ENCODE measurements at places on chromosomes 6 and 20. TPM values are rescaled to one million over a fixed set of nuclear protein-coding genes. Genes with fewer than 3 reads are reported as not detected.
A peak's percentile ranks its signal among the peaks of the same experiment; 100 is the strongest.

The PROKR2 gene
- total RNA-seq, result 0.86 TPM

- H3K4me3 ChIP-seq, result no peak overlapping the region
- no peak for DNase-seq
- H3K27me3 ChIP-seq, result peaks cover 2% of the 10 kb centered on the region
- H3K36me3 ChIP-seq, result peaks cover 11% of the 10 kb centered on the region
Observed at GRCh38 chr6:132445201-132445951, 44.1 kb upstream of the MOXD1 start.

- peaks cover 9% of the 10 kb centered on the region for H3K4me1 ChIP-seq
- DNase-seq, result no peak
- no peak overlapping the region for H3K4me3 ChIP-seq
- H3K27ac ChIP-seq, result no peak overlapping the region
- H3K27me3 ChIP-seq, result no peaks in the 10 kb centered on the region
- H3K36me3 ChIP-seq, result no peaks in the 10 kb centered on the region
Observed at GRCh38 chr6:6516666-6517458, 71.7 kb upstream of the LY86 start.

The TRIM26 gene
- total RNA-seq, result 58.5 TPM

DNA sequence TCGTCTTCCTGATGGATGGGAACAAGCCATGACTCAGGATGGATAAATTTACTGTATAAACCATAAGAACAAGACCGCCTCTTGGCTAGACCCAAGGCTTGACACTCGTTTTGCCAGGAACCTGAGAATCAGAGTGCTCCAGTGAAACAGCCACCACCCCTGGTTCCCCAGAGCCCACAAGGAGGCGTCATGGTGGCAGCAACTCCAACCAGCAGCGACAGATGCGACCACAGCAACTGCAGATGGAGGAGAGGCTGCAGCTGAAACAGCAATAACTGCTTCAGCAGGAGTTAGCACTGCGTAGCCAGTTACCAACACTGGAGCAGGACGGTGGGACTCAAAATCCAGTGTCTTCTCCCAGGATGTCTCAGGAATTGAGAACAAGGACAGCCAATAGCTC is 100.9 kb upstream of the SAMD5 start:
- peaks cover 2% of the 10 kb centered on the region for H3K27me3 ChIP-seq
- no peak overlapping the region for H3K4me3 ChIP-seq
- H3K4me1 ChIP-seq, result no peaks in the 10 kb centered on the region
- no peak overlapping the region for H3K27ac ChIP-seq

The WFDC2 gene
- total RNA-seq, result 4.8 TPM

- DNase-seq, result no peak
- H3K4me1 ChIP-seq, result peaks cover 14% of the 10 kb centered on the region
- H3K27ac ChIP-seq, result no peak overlapping the region
- H3K4me3 ChIP-seq, result no peak overlapping the region
- no peaks in the 10 kb centered on the region for H3K27me3 ChIP-seq
Observed at GRCh38 chr6:107822176-107823046, 1.7 kb downstream of the SCML4 start.

GRCh38 chr6:30705620-30706019 is 11.5 kb downstream of the MDC1 start:
- H3K4me1 ChIP-seq, result no peaks in the 10 kb centered on the region
- no peak for DNase-seq
- H3K4me3 ChIP-seq, result no peak overlapping the region
- no peak overlapping the region for H3K27ac ChIP-seq

The TBX18 gene
- 5.1 TPM for total RNA-seq

DNA sequence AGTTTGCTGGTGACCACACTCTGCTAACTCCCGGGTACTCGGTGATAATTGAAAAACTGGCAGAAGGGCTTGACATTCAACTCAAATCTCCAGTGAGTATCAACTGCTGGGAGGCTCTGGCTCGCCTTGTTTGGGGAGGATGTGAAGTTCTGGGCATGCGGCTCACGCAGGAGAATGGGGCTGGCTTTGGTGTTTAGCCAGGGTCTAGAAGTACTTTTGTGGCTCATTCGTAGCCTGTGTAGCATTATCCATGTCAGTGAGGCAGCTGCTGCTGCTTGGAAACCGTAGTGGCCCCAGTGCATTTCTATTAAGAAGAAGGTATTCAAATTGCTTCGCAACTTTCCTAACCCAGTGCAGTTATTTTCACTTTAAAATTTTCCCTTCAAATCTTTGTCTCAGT is 52.2 kb downstream of the KDM1B start:
- H3K4me1 ChIP-seq, result peaks cover 8% of the 10 kb centered on the region
- H3K36me3 ChIP-seq, result no peaks in the 10 kb centered on the region
- no peak for DNase-seq
- H3K4me3 ChIP-seq, result no peak overlapping the region

The AGER gene
- total RNA-seq, result 13.2 TPM

DNA sequence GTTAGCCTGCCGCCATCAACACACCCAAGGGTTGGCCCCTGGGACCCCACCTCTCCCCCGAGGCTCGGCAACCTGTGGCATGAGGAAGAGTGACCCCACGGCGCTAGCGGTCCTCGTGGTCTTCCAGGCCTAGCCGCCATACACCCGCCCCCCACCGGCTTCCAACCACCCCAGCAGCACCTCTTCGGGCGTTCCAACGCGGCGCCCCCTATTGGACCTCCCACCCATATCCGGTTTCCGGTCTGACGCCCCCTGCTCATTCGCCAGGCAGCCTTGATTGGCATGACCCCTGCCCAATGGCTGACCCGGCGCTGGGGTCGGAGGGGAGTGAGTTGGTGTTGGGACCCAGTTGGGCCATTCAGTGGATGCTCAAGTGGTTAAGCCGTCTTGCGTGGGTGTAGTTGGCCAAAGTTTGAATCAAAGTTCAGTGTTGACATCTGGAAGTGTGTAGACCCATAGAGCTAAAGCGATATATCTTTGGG is at the start of gene GNAS-AS1:
Gene GNAS-AS1, minus strand, starts transcription at position 210 of the 482 bp plus-strand sequence.
- peaks cover 19% of the 10 kb centered on the region for H3K4me1 ChIP-seq
- peak within 1 kb of the TSS; percentile 85 for H3K4me3 ChIP-seq
- DNase-seq, result peak; percentile 97
- H3K27me3 ChIP-seq, result peaks cover 11% of the 10 kb centered on the region
- H3K27ac ChIP-seq, result peak within 1 kb of the TSS; percentile 94
- no peaks in the 10 kb centered on the region for H3K36me3 ChIP-seq

DNA sequence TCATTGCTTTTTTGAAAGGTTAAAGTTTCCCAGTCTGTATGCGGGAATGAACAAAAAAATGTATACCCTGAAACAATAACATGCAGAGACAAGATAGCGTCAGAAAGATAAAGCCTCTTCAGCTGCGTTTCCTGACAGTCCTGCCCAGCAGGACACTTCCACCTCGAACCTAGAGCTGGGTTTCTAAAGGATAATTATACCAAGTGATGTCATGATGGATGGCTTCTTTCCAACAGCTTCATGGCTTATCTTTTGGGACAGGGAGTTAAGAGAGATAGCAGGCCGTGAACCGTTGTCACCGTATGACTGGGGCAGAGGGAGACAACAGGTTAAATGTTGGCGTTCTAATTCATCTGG is 267.6 kb upstream of the SGK1 start:
- no peak overlapping the region for H3K4me3 ChIP-seq
- H3K36me3 ChIP-seq, result no peaks in the 10 kb centered on the region

The EYS gene
- 13.2 TPM for total RNA-seq

- H3K4me3 ChIP-seq, result no peak overlapping the region
- H3K36me3 ChIP-seq, result no peaks in the 10 kb centered on the region
Observed at GRCh38 chr20:62699741-62700140, 8.9 kb upstream of the NTSR1 start.

The GPX5 gene
- total RNA-seq, result not detected

The CCDC28A gene
- total RNA-seq, result 10.1 TPM

DNA sequence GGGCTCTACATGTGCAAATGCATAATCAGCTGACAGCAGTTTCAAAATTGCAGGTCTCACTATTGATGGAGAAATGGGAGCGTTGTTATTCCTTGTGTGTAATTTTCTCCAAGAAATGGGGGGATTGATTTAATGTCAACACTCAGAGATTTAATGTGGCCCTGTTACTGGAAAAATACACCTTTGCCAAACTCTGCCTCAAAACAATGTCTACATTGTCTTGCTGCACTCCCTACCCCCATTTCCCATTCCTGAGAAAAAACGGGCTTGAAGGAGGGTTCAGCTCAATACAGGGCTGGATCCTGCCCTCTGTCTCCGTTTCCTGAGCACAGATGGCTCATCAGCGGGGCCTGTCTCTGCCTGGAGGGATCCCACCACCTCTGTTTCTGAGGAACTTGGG is 18.4 kb downstream of the EDN3 start:
- DNase-seq, result peak; percentile 36
- H3K4me1 ChIP-seq, result peaks cover 40% of the 10 kb centered on the region
- H3K4me3 ChIP-seq, result peak overlapping the region; percentile 25
- H3K27me3 ChIP-seq, result peaks cover 6% of the 10 kb centered on the region
- no peaks in the 10 kb centered on the region for H3K36me3 ChIP-seq
- H3K27ac ChIP-seq, result peak overlapping the region; percentile 75

DNA sequence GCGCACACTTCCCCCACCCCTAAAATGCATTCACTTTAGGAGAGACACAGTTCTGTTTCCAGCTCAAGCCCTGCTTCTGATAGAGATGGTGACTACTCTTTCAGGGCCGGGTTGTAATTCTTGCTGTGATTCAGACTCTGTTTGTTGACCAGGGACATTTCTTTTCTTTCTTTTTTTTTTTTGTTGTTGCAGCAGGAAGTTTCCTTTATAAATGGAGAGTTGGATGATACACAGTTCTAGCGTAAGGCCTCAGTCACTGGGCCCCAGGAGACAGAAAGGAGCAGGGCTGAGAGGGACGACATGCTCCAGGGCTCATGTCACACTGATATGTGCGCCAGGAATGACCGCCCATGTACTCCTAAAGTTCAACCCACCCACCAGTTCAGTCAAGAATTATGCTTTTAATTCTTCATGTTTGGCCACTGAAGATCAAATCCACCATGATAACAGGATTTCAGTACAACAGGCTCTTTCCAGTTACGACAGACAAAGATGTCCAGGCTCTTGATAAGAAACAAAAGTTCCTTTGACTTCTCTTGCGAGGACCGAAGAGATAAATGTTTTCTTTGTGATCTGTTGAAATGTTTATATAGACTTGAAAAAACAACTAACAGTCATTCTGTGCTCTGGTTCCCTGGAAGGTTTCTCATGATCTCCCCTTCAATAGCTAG is 142.5 kb downstream of the CD164 start:
- H3K27ac ChIP-seq, result no peak overlapping the region
- H3K4me1 ChIP-seq, result peaks cover 6% of the 10 kb centered on the region
- H3K4me3 ChIP-seq, result no peak overlapping the region

- no peaks in the 10 kb centered on the region for H3K36me3 ChIP-seq
- no peak overlapping the region for H3K27ac ChIP-seq
- DNase-seq, result no peak
- no peak overlapping the region for H3K4me3 ChIP-seq
Observed at GRCh38 chr6:161745594-161746141, 471.8 kb upstream of the AGPAT4 start.

The CNPY3 gene
- 36.8 TPM for total RNA-seq

DNA sequence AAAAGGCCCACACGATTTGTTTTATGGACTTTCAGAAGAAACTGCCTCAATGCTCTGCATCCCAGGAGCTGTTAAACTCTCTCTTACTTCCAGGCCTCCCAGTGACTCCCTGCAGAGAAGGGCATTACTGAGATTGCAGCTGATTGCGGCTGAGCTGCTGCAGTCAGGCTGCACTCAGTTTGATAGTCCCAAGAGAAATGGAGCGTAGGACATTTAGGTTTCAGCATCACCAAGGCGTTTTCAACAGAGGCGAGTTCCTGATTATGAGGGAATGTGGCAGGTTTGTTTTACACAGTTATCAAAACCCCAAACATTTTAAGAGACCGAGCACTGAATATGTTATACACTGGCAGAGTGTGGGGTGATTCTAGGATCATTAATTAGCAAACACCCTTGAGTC is 145.6 kb downstream of the TBX18 start:
- no peak overlapping the region for H3K4me3 ChIP-seq
- peak; percentile 44 for DNase-seq
- peaks cover 7% of the 10 kb centered on the region for H3K4me1 ChIP-seq
- no peaks in the 10 kb centered on the region for H3K27me3 ChIP-seq

DNA sequence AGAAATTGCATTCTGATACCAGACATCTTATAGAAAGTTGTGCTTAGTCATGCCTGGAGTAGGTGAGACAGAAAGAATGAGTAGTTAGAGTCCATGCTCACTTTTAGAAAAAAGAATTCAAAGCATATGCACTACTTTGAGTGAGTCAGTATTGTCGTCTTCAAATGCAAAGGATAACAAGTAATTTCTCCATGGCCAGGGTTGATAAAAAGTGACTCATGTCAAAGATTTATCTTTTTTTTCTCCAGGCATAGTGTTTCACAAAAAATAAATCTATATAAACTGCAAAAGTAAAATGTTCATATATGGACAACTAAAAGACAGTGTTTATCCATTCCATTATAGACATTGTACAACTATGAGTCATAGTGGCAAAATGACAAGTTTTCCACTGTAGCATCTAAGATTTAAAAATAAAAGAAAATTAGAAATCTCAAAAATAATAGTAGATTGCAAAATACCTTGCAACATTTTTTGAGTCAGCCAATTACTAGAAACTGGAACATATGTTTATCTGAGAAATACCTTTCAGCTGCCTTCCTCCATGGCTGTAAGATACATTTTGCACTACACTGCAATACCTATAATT is 329.6 kb downstream of the GRIK2 start:
- DNase-seq, result no peak
- no peaks in the 10 kb centered on the region for H3K27me3 ChIP-seq
- H3K27ac ChIP-seq, result no peak overlapping the region
- H3K36me3 ChIP-seq, result no peaks in the 10 kb centered on the region

DNA sequence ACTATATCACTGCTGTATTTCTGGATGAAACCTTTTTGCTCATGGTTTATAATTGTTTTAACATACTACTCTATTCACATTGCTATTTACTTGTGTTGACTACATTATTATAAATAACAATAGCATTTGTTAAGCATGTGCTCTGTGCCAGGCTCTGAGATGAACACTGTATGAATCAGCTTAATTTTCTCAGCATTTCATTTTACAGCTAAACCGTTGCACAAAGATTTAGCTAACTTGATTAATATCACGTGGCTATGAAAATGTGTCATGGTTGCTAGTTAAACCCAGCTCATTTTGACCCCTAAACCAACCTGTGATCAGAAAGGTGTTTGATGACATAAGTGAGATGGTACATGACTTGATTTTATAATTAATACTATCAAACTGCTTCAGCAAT is 77.5 kb downstream of the NCOA7 start:
- H3K36me3 ChIP-seq, result no peaks in the 10 kb centered on the region
- H3K27ac ChIP-seq, result no peak overlapping the region
- no peaks in the 10 kb centered on the region for H3K27me3 ChIP-seq
- no peak overlapping the region for H3K4me3 ChIP-seq
- DNase-seq, result no peak

The ZNF165 gene
- total RNA-seq, result 0.47 TPM

Measured in glutamatergic neuron (in vitro differentiated cells).